ENCODE measurements at places on chromosomes 2 and 18. TPM values are rescaled to one million over a fixed set of nuclear protein-coding genes. Genes with fewer than 3 reads are reported as not detected.

The GPBAR1 gene
- 0.54 TPM for total RNA-seq

The NEU4 gene
- 9.2 TPM for total RNA-seq

DNA sequence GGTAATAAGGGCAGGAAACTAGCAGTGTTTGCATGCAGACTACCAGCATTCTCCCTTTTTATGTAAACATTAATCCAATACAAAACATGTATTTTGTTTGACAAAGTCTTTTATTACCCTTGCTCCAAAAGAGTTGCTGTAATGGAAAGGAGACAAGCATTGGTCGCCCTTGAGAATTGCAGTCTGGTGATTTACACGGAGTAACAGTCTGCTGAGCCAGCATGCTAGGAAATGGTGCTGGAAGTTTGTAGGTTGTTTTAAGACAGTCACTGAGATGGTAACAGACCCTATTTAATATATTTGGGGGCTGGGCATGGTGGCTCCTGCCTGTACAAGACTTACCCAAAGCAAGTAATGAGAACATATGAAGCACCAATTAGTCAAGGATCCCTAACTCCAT lies 2.8 kb upstream of the PRKCE start:
- no peak for DNase-seq

- DNase-seq: no peak
Measured at GRCh38 chr2:197871780-197872456, 67.5 kb downstream of the PLCL1 start.

GRCh38 chr2:12502759-12503158 lies 214.0 kb upstream of the TRIB2 start:
- DNase-seq: no peak
